ENCODE measurements at places on chromosomes 2 and 18.

- no peak for DNase-seq
Observed at GRCh38 chr2:231691251-231691772, 17.0 kb upstream of the PTMA start.

DNA sequence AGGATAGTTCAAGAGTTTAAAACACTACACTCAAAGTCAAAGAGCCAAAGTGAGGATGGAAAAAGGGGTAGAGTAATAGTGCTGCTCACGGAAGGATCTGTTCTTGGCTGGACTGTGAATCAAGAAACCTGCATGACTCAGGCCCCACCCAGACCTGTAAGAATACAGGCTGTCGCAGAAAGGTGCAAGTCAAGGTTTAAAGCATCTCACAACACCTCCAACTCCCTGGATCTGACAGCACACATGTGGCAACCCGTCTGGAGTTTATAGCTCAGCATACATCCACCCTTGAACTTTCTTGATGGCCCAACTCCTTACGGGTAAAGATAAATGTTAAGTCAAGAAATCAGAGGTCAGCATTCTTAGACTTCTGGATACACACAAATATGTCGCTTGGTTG, 6.3 kb downstream of the KIAA2012 start:
- DNase-seq: no peak

GRCh38 chr2:234430871-234431270, 66.0 kb downstream of the ARL4C start:
- no peak for DNase-seq

- DNase-seq: no peak
Observed at GRCh38 chr2:211463397-211463796, 907.0 kb downstream of the CPS1 start.

GRCh38 chr2:207819021-207819797, 49.5 kb upstream of the FZD5 start:
- no peak for DNase-seq

DNA sequence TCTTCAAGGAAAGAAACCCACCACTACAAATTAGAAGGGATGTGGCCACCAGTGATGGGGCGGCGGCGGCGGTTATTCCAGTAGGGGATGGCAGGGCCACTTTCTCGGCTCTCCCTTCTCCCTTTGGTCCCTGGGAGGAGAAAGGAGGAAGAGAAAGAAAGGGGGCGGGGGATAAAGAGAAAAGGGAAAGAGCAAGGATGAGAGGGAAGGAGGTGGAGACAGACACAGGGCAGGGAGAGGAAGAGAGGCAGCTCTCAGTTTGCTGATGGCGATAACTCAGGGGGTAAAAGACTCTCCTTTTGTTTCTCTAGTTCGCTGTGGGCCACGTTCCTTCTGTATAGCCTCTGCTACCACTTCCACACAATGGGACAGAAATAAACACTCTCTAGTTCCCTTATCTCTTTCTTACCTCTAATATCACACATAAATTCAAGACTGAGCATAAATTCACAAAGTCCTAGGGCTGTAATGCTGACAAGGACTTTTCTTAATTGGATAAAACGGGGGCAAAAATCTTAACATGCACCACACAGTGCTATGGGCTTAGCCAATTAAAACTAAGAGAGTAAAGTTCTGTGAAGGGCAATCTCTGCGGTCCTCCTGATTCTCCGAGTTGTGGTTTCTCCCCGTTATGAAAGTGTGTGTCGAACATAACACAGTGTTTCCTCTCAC, 14.6 kb downstream of the SFT2D3 start:
- no peak for DNase-seq

DNA sequence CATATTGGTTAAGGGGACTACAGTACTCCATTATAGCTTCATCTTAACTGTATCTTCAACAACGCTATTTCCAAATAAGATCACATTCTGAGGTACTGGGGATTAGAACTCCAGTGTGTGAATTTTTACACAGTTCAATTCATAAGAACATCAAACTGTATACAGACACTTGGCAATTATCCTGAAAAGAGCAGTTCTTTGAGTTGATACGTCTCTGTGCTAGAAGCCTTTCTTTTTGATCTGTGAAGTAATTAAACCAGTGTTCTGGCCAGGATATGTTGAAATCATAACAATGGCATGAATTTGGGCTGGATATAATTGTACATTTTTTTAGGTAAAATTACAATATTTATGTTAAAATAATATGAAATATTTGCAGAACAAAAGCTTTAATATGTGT, 93.5 kb upstream of the ITPRID2 start:
- no peak for DNase-seq
